Stimulated activated CD8-positive, alpha-beta memory T cell treated with anti-CD3 and anti-CD28 coated beads, Interleukin-2, amount 100 ng/mL, for 1 hour (primary cell): ENCODE measurements at places on chromosomes 1 and 21.

DNA sequence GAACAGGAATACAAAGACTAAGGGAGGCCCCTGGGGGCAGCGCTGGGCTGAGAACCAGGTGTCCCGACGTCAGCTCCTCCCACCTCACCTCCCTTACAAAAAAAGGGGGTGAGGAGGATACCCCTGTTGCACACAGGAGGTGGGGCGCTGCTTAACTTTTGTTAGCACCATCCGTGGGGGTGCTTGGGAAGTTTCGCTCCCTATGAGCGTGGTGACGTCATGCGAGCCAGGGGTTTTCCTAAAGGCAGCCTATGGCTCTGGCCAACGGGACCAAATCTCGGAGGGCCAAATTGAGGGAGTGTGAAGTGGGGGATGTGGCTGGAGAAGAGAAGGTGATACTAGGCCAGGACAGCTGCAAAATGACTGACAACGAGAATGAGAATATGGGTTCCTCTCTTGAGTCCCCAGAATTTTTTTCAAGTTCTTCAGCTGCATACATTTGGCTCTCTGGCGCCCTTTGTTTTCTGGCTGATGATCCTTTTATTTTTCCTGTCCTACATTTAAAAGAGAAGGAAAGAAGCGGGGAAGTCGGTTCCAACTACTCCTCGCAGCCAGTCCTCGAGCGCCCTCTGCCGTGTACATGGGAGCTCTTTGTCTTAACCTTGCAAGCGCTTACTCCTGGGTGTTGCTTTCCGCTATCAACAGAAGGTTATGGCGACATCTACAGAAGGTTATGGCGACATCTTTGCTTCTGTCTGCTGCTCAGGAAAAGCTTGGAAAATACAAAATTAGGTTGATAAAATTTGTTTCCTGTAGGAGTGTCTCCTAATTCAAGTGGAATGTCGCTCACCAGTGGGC lies 48.0 kb upstream of the ZC3H11B start:
- no peak for DNase-seq

DNA sequence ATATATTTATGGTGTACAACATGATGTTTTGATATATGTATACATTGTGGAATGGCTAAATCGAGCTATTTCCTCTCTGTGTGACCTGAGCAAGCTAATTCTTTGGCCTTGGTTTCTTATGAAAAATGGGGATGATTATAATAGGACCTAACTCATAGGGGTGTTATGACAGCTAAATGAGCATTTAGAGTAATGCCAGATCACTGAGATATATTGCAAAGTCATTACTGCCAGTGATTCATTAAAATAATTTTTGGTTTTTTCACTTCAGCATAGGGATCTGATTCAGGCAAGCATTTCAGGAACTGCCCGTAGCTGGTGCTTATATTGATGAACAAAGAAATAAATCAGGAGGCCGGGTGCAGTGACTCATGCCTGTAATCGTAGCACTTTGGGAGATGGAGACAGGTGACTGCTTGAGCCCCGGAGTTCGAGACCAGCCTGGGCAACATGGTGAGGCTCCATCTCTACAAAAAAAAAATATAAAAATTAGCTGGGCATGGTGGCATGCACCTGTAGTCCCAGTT lies 30.7 kb downstream of the DAB1 start:
- DNase-seq: no peak

DNA sequence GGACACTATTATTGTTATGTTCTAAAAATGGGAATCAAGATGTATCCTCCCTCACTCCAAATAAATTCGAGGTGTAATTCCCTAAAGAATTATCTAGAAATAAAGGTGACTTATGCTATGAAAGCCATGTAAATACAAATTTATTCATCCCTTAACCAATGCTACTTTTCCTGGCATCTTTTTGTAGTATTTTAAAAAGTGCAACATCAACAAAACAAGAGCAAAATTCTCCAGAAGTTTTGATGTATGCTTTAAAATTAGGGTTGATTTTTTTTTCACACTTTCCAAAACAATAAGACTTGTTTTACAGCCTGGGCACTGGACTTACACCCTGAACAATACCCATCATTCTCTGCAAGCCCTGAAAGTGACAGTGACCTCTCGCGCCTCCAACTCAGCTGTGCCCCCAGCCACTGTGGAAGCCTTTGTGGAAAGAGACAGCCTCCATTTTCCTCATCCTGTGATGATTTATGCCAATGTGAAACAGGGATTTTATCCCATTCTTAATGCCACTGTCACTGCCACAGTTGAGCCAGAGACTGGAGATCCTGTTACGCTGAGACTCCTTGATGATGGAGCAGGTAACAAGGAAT lies 21.4 kb upstream of the CLCA1 start:
- no peak for DNase-seq

DNA sequence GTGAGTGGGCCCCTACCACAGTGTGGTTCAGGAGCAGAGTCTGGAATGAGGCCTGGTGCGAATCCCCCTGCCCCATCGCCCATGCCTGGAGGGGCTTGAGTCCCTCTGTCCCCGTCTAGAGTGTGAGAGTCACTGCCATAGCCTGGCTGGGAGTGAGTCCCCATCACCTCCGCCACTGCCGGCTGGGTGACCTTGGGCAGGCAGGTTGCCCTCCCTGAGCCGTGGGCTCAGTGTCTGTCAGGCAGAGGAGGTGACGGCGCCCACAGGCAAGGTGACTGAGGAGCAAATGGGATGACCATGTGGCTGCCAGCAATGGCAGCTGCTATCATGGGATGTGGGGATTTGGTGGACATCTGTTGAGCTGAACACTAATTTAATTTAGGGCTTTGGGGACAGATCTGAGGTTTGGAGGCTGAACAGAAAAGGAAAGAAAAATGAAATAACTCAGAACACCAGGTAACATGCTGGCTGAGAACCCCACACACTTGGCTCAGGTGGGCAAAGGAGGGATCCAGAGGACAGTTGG lies 38.1 kb upstream of the GPR153 start:
- no peak for DNase-seq

- no peak for DNase-seq
Measured at GRCh38 chr1:17913326-17914115, 158.4 kb downstream of the ACTL8 start.

DNA sequence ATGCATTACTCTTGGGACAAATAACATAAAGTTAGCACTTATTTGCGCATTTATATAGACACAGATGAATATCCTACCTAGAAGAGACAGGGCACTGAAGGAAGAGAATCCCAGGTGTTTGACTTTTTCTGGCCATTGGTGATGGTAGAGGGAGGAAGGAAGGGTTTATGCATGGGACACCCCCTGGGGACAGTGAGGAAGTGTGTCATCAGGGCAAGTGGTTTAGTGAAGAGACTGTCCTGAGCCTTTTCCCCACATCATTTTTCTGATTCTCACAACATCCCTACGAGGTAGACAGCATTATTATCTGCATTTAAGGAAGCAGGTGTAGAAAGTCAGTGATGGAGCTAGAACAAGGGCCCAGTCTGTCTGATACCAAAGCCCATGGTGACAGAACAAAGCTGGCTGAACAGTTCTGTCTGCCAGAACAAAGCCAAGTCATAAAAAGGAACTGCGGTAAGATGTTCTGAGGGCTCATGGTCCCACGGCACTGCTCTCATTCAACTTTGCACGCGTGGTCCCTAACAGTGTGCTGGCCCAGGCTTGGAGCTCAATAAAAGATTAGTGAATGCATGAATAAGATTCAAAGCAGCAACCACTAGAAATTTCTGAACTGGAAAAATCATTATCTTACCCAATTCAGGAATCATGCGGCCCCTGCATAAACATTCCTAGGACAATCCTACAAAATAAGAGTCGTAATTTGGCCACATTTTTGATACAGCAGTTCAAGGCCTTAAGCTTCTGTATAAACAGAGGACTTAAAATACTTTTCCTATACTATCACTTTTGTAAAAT lies 12.2 kb upstream of the CDC42BPA start:
- no peak for DNase-seq

- DNase-seq: no peak
Measured at GRCh38 chr1:36743286-36744005, 260.7 kb upstream of the CSF3R start.

- no peak for DNase-seq
Measured at GRCh38 chr21:31552826-31553225, 106.7 kb upstream of the SOD1 start.

GRCh38 chr21:30233228-30234020 lies 17.5 kb upstream of the CLDN8 start:
- DNase-seq: no peak

DNA sequence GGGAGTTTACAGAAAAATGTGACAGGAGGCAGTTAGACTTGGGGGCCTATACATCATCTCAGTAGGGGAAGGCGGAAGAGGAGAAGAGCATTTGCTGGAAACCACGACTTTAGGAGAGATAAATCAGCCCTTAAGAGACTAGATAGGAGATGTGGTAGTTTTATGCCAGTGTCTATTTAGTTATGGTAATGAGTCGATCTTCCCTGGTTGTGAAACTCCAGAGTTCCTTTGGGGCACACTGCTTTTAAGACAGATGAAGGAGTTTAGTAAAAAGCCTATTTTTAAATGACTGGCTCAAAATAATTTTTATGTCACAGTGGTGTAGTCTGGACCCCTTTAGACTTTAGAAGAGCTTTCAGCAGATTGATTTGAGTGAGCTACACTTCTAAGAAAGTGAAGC lies 7.8 kb downstream of the PGM1 start:
- DNase-seq: no peak

DNA sequence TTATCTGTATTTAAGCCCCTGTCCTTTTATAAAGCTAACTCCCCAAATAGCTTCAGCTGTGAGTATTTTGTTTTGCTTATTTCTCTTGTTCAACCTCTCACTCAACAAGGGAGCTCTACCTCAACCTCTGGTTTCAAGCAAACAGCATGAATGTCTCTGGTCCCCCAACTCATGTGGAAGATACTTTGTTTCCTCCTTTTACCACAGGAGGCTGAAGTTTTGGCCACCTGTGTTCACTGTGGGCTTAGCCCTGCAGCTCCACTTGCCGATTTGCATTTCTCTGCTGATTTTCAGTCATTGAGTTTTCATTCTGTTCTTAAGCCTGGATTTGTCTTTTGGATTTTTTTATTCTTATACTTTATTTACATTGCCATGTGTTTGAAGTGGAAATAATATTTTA lies 613.1 kb downstream of the USP25 start:
- DNase-seq: no peak

DNA sequence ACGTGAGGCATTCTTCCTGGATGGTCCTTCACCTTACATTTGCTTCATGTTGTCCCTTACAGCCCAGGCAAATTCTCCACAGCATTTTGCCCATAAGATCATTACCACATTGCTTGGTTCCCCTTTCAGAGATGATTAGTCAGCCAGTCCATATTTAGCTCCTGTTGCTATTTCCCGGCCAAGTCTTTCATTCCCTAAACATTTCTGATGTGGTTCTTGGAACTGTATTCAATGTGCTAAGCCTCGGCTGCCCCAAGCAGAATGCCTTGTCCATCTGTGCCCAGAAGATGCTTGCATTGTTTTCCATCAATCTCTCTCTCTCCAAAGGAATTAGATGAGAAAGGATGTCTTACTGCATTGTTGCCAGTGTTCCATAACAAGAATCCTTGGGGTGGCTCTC lies 420.9 kb upstream of the CAMK1G start:
- no peak for DNase-seq

- no peak for DNase-seq
Measured at GRCh38 chr21:33244082-33244778, 14.5 kb downstream of the IFNAR2 start.

DNA sequence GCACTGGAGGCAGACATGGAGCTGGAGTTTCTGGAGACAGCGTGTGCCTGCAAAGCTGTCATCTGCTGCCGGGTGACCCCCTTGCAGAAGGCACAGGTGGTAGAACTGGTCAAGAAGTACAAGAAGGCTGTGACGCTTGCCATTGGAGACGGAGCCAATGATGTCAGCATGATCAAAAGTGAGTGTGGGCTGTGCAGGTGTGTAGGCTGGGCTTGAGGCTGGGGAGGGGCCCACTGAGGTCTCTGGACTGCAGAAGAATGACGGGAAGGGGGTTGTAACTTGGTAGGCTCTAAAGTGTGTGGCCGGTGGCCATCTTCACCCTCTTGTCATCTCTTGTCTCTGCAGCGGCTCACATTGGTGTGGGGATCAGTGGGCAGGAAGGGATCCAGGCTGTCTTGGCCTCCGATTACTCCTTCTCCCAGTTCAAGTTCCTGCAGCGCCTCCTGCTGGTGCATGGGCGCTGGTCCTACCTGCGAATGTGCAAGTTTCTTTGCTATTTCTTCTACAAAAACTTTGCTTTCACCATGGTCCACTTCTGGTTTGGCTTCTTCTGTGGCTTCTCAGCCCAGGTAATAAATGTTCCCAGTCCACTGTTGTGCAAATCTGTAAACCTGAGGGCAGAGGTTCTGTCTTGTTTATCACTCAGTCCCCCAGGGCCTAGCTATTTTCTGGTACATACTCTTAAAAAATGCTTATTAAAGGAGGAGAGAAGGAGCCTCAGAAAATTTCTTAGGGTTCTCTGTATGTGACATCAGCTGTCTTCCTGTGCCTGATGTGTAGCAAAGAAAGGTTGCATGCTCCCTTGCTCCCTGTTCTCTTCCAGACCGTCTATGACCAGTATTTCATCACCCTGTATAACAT lies 19.9 kb downstream of the ATP8B2 start:
- no peak for DNase-seq
